ENCODE measurements at places on chromosomes 13 and 19.

GRCh38 chr13:46913757-46914156, 16.9 kb upstream of the HTR2A start:
- no peak for DNase-seq

DNA sequence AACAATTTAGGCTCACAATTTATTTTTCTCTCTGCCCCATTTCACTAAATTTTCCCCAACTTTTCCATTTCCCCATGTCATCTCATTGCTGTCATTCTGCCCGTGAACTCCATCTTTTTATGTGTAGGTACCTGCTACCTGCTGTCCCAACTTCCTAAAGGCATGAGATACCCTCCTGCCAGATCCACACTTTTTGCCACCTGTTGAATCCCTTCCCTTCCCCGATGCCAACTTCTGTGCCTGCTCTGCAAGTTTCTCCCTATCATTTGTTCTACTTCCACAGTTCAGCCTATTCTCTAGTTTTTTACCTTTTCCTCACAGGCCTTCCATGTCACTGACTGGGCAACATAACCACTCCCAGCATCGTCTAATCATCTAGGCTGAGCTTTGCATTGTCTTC, 607.5 kb upstream of the KLF12 start:
- no peak for DNase-seq

- DNase-seq, result peak; percentile 40
These were observed 15.9 kb downstream of the ZNF787 start for GRCh38 chr19:56105090-56105701.

GRCh38 chr13:102295316-102296048, 106.4 kb downstream of the FGF14 start:
- DNase-seq, result no peak

GRCh38 chr19:17137417-17137816, 61.8 kb downstream of the MYO9B start:
- no peak for DNase-seq

DNA sequence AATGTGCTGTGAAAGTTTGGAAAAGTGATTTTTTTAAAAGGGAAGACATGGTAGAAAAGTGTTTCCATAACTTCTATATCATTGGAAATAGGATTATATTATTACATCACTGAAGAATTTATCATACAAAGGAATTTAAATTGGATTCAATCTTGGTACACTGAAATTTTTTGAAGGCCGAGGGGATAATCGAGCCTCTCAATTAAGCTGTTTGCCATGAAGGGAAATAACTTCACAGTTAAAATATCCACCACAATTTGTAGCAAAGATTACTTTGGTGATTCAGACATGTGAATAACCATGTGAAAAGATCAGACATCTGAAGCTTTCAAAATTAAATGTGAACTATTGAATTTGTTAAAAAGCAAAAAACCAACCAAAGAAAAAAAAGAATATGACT, 215.3 kb downstream of the KLF5 start:
- DNase-seq, result no peak

DNA sequence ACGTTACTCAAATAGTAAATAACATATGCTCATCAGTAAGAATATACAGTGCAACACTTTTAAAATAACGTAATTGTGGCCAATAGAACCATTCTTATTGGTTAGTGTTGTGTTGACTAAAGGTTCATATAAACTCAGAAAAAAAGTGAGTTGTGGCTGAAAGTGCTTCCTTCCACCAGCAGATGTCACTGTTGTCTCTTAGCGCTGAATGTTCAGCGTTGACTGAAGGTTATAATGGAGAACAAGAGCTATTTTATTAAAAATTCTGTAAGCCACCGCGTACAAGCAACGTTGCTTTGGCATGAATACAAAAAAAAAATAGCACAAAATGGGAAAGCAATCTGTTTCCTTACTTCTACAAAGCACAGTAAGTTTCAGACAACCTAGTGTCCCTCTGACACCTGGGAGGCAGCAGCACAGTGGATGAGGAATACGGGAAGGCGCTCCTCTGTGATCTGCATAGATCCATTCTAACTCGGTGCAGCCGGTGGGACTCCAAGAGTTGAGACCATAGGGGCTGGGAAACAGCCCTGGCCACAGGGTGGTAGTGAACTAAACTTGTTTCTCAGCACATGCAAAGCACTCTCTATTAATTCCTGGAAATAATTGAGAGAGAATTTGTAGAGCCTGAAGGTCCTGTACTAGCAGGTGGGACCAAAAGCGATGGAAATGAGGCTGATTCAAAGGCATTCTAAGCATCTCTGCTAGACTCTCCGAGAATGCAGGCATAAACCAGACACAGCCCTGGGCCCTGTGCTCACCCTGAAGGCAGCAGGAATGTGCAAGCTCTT, 23.9 kb upstream of the OXGR1 start:
- DNase-seq, result peak; percentile 23

DNA sequence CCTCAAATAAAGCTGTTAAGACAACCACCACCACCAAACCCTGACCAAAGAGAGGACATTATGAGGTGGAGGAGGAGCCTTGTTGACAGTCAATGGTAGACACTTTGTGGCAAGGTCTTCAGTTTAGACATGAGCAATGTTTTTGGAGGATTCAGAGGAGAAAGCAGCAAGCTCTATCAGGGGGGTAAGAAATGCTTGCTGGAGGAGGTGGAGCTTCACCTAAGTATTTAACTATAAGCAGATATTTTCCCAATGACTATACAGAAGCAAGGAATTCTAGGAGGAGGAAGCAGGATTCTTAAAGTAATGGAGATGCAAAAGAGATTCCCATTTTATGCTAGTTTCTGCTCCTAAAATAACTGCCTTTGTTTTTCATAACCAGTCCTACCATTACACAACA, 74.2 kb downstream of the TRPC4 start:
- no peak for DNase-seq

DNA sequence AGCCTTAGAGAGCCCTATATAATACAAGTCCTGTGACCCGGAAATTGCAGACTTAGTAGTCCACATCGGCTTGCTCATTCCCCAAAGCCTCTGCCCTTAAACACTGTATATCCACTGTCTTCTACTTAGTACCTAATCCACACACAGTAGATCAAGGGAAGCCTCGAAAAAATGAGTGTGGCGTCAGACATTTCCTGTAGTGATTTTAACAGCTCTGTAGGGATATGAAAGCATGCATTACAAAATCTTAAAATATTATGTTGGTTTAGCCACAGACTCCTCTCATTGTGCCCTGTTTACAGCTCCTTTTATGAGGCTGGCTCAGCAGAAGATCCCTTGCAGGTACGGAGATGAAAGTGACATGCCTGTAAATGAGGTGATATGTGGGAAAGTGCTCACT, 416.3 kb downstream of the LIG4 start:
- no peak for DNase-seq

DNA sequence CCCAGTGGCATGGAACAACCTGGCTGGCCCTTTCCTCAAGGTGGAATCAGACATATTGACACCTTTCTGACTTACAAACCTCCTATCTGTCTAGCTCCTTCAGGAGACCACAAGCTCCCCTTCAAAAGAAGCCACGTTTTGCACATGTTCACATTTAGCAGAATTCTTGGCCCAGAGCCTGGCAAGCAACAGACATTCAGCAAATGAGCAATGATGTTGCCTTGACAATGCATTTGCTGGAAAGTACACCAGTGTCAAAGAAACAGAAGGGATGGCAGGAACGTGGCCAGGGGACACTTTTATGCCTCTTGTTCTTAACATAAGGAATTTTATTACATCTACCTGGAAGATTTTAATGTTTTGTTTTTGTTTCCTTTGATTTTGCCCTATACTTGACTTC, 85.5 kb upstream of the FGF14 start:
- DNase-seq, result no peak

GRCh38 chr19:1395194-1396018, 5.9 kb downstream of the GAMT start:
- no peak for DNase-seq

GRCh38 chr19:34598217-34599155, 78.5 kb downstream of the SCGB2B2 start:
- no peak for DNase-seq

DNA sequence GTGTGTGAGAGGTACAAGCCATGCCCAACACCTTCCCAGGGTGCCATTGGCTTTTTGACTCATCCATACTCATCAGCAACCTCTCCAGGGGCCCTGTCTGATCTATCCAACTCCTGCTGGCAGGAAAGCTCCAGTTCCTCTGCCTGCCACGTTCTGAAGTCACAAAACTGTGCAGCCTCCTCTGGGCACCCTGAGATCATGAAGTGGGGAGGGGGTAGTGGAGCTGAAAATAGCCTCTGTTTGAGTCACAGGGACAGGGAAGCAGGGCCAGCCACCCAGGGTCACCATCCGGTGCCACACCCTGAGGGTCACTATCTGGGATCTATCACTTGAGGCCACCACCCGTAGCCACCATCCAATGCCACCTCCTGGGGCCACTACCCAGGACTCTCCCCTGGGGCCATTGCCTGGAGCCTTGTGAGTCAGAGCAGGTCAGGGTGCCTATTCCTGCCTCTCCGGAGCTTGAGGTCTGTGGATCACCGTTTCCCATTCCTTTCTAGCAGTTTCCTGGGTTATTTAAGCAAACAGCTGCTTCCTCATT, 172.1 kb downstream of the NUFIP1 start:
- DNase-seq, result no peak

- DNase-seq, result no peak
These were observed 524 bp downstream of the PRKCG start for GRCh38 chr19:53882391-53883050.

- DNase-seq, result no peak
These were observed 41.6 kb downstream of the RFX2 start for GRCh38 chr19:6068711-6069110.

GRCh38 chr13:44667943-44668342, 91.8 kb upstream of the TSC22D1 start:
- DNase-seq, result no peak

GRCh38 chr13:30172593-30173302, 134.6 kb downstream of the KATNAL1 start:
- no peak for DNase-seq

- no peak for DNase-seq
These were observed 118.0 kb downstream of the ATP11A start for GRCh38 chr13:112807653-112808376.

DNA sequence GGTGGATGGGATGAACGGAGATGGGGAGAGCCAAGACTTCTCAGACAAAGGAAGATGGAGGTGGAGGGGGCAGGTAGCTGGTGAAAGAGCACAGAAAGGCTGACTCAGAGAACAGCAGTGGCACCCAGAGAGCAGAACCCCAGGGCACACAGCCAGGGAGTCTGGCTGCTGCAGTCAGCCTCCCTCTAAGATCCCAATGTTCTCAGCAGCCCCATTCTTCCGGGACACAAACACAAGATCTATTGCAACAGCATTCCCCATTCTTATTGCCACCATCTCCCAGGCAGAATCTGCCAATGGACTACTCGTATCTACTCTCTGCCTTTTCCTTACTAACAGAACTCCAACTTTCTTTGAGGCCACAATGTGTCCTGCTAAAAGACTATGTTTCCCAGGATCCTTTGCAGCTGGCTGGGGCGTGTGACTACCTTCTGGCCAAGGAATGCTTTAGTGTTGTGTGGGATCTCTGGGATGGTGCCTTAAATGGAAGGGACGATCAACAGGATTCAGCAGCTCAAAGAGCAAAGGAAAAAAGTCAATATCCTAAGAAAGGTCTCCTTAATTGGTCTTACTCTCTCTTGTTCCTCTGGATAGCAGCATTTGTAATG, 7.5 kb downstream of the THAP8 start:
- no peak for DNase-seq

DNA sequence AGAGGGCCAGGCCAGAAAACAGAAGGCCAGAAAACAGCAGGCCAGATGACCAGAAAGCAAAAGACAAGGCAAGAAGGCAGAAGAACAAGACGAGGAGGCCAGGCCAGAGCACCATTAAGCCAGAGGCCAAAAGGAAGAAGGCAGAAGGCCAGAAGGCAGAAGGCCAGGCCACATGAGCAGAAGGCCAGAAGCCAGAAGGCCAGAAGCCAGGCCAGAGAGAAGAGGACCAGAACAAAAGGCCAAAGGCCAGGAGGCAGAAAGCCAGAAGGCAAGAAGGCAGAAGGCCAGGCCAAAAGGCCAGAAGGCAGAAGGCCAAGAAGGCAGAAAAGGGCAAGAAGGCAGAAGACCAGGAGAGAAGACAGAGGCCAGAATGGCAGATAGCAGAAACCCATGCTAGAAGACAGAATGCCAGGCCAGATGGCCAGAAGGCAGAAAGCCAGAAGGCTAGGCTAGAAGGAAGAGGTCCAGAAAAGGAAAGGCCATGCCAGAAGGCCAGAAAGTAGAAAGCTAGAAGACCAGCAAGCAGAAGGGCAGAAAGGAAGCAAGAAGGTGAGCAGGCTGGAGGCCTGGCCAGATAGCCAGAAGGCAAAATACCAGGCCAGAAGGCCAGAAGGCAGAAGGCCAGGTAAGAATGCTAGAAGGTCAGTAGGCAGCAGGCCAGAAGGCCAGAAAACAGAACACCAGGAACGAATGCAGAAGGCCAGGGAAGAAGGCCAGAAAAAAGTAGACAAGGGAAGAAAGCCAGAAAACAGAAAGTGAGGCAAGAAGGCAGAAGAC, 187.6 kb downstream of the TUBA3C start:
- DNase-seq, result no peak

GRCh38 chr19:19551853-19552192, 13.8 kb downstream of the CILP2 start:
- DNase-seq, result no peak

GRCh38 chr19:7772752-7773291, 9.8 kb downstream of the CLEC4M start:
- DNase-seq, result no peak

DNA sequence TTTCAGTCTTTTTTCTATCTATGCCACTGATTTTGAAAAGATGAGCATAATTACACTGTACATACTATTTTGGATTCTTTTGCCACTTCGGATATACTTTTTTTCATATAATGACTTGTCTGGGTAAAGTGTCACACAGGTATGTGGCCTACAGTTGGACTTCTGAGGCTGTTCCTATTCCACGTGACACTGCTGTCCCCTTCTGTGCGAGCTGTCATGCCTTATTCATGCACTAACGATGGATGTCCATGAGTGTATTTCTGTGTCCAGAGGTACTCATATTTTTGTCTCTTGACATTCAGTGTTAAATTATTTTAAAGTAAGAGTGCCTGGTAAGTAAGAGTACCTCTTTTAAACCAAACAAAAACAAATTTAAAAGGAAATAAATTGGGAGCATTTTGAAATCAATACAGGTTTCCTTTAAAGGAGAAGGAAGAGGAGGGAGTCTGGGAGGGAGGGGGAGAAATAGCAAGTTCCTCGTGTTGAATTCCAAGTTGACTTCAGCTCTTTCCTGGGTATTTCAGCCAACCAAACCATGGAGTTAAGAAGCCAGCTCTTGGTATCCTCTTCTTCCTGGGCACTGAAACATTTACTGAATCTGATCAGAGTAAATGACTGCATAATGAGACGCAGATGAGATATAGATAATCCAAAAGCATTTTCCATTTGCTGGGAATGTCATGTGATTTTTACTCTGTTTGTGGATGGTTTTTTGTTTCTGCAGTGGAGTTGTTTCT, 61.3 kb downstream of the TNFRSF19 start:
- no peak for DNase-seq

DNA sequence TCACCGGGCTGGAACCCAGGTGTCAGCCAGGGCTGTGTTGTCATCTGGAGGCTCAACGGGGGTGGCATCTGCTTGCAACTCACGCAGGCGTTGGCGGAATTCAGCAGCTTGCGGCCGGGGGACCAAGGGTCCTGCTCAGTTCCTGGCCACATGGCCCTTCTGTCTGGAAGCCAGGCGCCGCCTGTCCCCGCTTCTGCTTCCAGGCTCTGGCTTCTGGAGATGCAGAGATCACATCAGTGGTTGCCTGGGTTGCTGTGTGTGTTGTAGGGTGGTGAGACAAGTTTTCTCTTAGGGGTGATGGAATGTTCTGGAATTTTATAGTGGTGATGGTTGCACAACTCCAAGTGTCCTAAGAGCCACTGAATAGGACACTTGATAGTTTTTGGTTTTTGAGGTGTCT, 5.0 kb downstream of the ADAT3 start:
- DNase-seq, result no peak

- no peak for DNase-seq
These were observed 22.4 kb upstream of the RNF113B start for GRCh38 chr13:98199480-98199879.

All from hypothalamus (tissue), 51 donors.